Stimulated activated CD8-positive, alpha-beta memory T cell treated with anti-CD3 and anti-CD28 coated beads, Interleukin-4, amount 100 ng/mL, for 4 hours (primary cell): ENCODE measurements at places on chromosomes 2 and 18.

GRCh38 chr2:213007290-213007838 is 144.0 kb downstream of the IKZF2 start:
- no peak for DNase-seq

GRCh38 chr2:150459281-150459680 is 28.2 kb downstream of the RND3 start:
- DNase-seq: no peak

DNA sequence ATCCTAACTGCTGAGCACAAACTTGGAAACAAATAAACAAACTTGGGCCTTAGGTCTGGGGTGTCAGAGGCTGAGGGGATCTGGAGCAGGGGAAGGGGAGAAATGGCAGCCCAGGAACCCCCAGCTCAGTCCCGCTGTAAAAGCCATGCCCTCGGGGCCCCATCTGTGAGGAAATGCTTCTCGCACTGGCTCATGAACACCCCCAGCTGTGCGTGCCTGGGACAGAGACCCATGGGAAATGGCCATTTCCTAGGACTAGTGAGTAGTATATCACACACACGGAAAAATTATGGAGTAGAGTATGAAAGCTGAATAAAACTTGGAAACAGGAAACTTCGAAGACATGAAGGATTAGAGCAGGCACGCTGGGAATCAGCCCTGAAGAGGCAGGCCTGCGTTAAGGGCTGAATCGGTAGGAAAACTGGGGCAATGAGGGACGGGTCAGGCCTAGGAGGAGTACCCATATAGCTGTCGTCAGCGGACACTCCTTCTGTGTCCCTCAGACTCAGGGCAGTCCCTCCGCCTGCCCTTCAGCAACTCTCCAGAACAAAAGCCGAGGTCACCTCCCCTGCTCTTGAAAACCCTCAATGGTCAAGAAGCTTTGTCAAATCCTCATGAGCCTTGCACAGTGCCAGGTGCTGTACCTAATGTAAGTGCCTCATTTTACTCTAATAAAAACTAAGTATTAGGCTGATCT is 120.8 kb upstream of the ODC1 start:
- no peak for DNase-seq

- no peak for DNase-seq
Measured at GRCh38 chr2:58535182-58535581, 294.1 kb upstream of the FANCL start.

DNA sequence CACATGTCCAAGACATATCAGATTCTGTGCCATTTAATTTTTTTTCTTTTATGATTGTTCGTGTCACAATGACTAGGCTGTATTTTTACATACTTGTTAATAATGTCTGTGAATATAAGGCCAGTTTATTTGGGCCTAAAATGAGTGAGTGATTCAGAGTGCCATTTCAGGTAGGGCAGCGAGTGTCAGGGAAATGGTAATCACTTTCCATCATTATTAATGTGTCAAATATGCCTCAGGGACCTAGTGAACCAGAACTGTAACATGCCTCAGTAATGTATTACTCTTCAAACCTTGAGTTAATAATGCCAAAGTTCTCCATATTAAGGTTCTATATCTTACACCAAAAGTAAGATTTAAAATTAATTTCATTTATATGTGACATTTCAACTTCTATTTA is 8.6 kb downstream of the FAM171B start:
- DNase-seq: no peak

GRCh38 chr2:223786943-223787342 is 50.4 kb downstream of the AP1S3 start:
- no peak for DNase-seq

GRCh38 chr2:121089166-121089510 is 195.9 kb downstream of the TFCP2L1 start:
- no peak for DNase-seq

DNA sequence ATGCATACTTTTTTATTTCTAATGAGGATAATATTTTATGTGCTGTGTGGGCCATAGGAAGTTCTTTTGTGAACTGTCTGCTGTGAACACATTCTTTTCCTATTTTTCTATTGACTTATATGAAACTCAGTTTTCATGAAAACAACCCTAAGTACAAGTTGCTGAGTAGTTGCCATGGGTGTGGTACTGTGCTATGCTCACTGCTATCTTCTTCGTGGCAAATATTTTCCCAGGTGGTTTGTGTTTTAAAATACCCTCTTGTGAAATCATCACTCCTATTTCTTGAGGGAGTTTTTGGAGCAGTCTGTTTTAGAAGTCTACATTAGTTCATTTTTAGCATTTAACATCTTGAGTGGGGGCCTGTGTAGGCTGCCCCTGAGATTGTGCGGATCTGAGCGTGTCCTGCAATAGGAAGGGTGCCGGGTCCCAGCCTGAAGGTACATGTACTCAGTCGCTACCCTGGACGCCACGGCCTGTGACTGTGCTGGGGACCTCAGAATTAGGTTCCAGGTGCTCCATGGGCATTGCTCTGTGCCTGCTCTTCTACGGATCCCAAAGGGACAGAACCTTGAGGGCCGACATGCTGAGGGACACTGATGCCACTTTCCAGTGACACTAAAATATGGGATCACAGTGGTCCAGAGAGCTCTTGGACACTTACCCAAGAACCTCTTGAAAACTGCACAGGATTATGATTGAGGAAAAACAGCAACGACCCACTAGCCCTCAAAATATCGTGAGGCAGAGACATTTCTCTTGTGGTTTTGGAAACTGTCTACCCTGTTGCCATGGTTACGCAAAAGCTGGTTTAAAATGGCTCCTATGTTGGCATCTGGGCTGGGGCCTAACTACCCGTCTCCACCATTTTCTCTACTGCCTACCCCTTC is 480.4 kb downstream of the TGIF1 start:
- DNase-seq: no peak

GRCh38 chr2:20551260-20551944 is 99.5 kb downstream of the HS1BP3 start:
- DNase-seq: no peak
